GF-D8 (cell line): ENCODE measurements at places on chromosomes 7 and 10.

DNA sequence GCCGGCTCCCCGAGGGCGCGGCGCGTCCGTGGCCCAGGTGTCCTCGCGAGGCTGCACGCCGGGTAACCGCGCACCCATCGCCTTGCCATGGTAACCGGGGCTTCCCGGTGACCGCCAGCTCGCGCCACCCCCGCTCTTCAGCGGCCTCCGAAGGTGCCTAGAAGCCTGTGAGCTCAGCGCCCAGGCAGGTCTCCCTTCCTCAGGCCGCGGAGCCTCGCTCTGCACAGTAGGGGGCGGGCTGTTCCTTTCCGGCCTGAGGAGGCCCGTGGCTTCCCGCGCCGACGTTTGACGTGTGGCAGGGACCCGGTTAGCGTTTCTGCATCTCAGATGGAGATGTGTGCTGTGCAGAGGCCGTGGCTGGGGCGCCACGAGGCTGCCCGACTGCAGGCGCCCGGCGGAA lies 117.1 kb downstream of the DYNC2I1 start:
- DNase-seq, result no peak

- no peak for DNase-seq
These were observed 36.3 kb downstream of the SUFU start for GRCh38 chr10:102540023-102540422.

DNA sequence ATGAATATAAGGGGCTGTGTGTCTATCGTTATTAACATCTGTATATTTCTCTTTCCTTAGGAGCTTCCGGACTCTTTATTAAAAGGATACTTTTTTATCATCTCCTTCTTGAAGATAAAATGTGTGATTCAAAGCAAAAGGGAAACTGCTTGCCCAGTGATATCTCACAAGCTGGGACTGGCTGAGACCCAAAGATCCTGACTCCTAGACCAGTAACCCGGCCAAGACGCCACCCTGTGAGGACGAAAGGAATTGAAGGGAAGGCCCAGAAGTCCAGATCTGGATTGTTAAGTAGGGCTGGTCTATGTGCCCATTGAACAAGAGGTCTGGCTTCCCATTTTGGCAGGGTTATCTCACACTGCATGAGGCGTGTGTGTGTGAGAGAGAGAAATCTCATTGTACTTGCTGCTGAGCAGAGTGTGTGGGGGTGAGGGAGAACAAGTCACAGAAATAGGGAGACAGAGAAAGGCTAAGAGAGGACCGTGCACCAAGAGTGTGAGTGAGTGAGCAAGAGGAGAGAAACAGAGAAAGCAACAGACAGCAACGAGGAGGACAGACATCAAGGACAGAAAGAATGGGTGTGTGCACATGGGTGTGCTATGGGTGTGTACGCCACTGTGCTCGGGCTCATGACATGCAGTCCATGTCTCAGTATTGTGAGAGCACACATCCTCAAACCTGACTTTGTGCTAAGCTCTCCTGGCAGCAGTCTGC lies 75.4 kb downstream of the PLXNA4 start:
- DNase-seq, result no peak

DNA sequence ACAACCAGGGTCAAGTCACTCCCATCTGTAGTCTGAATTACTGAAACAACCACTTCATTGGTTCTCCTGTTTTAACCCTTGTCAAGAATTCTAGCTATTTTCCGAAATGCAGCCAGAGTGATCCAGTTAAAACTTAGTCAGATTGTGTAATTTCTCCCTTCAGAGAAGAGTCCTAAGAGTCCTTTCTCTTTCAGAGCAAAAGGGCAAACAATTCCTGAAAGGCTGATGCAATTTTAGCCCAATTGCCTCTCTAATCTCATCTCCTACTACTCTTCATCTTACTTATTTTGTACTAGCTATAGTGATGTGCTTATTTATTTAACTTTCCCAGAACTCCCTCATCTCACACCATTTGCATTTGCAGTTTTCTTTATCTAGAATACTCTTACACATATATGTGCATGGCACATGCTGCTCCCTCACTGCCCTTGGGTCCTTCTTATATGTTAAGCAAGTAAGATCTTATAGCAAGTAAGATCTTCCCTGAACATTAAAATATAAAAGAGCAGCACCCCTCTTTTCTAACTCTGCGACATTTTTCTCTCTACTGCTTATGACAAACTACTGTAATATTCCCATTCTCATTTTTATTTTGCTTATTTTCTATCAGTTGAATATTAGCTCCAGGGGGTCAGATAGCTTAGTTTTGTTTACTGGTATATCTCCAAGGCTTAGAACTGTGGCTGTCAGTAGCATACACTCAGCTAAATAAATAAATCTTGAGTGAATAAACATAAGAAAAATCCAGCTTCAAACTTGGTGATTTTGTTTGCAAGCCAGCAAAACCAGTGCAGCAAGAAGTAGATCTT lies 44.6 kb downstream of the HGF start:
- DNase-seq, result no peak

- peak; percentile 50 for DNase-seq
These were observed 287.5 kb upstream of the KLF14 start for GRCh38 chr7:131021460-131021859.

DNA sequence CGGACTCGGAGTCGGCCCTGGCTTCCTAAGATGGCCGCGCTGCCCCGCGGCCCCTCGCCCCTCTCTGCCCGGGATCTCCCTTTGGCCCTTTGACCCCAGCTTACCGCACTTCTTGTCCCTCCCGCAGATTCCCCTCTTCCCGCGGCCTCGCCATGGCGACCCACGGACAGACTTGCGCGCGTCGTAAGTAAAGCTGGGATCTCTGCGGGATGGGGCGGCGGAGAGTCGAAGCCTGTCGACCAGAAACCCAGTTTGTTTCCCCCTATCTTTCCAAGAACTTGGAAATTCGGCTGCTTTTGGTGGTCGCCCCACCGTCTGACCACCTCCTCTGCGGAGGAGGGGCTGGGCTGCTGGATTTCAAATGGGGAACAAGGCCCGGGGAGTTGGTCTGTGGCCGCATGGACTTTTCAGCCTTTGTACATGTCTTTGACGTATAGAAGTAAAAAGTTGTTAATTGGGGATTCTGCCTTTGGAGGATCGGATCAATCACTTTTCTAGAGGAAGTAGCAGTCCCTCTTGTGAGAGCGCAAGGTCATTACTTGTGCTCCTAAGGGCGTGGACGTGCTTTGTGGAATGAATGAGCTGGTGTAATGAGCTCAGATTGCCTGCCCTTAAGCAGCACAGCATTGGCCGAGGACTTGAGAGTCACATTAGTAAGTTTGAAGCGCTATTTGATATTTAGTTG lies 553 bp downstream of the VDAC2 start:
- DNase-seq, result no peak

- no peak for DNase-seq
These were observed 340.2 kb upstream of the CELF2 start for GRCh38 chr10:10677479-10677878.

DNA sequence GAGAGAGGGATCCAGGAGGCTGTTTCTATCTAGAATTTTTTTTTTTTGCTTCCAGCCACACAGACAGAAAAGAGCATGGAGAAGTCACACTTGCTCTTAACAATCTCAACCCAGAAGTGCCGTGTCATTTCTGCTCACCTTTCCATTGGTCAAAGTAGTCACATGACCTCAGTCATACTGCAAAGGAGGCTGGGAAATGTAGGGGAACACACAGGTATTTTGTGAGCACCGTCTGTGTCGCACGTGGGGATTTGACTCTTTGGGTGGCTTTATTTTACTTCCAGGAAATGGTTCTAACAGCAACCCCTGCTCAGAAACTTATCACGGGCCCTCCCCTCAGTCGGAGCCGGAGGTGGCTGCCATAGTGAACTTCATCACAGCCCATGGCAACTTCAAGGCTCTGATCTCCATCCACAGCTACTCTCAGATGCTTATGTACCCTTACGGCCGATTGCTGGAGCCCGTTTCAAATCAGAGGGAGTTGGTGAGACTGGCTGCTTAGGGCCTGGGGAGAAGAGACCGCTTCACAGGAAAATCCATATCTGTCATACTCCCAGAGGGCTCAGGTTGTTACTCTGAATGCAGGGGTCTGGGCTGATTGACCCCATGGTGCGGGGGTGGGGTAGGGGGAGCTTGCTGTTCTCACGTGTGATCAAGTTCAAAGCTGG lies 13.1 kb upstream of the CPA1 start:
- DNase-seq, result no peak

- DNase-seq, result no peak
These were observed 650.9 kb upstream of the GALNT17 start for GRCh38 chr7:70480927-70481569.

GRCh38 chr7:54015251-54015650 lies 526.9 kb upstream of the VSTM2A start:
- no peak for DNase-seq

- DNase-seq, result no peak
These were observed 199.5 kb upstream of the PPP2R2D start for GRCh38 chr10:131701131-131701947.

GRCh38 chr10:90218846-90219245 lies 517.5 kb downstream of the KIF20B start:
- DNase-seq, result no peak

GRCh38 chr7:94907026-94907810 lies at the start of gene PPP1R9A:
Gene PPP1R9A, plus strand, starts transcription at chr7:94907594. Its CDS starts 2,520 bp downstream, at chr7:94910114.
- DNase-seq, result no peak

DNA sequence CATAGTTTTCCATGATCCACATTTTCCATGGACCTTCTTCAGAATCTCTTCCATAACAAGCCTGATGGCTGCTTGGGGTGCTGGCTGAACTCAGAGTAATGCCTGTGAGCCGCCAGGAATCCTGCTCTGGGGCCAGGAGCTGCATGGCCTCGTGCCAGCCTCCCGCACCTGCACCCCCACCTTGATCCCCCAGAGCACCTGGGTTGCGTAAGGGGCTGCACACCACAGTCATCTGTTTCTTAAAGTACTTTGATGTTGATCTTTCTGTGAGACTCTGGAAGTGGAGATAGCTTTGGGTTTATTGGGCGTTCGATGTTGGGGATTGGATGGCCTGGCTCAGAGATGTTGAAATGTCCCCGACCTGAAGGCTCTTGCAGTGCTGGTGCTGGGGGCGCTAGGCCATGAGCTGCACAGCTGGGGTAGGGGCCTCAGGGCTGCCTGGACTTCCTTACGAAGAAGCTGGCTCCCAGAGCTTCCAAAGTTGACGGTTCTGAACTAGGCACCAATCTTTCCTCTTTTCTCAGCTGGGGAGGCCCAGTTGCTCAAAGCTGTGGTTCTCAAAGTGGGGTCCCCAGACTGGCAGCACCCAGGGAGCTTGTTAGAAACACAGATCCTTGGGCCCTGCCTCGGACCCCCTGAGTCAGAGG lies 534.0 kb downstream of the DNAJB6 start:
- no peak for DNase-seq

DNA sequence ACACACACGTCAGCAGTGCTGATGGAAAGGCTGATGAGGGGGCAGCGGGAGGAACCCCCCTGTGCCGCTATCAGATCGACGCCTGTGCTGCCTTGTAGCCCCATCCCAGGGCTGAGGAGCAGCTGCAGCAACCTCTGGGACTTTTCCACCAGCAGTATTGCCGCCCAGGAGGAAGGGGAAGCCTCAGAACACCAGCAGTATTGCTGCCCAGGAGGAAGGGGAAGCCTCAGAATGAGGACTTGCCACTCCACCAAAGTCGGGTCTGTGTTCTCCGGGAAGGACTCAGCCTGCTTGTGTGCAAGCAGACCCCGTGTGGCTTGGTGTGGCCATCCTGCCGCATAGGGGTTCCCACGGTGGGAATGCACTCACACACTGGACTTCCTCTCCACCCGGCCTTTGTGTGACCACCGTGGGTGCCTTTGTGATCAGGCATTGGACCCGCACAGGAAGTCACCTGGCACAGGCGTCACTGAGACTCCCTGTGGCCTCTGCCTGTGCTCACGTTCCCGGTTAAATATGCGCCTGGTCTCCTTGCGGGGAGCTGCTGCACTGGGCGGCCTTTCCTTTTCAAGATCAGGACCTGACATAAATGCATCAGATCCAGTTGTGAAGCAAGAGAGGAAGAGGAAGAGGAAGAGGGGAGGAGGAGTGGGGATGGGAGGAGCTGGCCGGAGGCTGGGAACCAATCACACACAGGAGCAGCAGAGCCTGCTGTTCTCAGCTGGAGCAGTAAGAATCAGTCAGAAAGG lies 248.5 kb downstream of the DNAJB6 start:
- peak; percentile 88 for DNase-seq

- no peak for DNase-seq
These were observed 231.8 kb downstream of the PTEN start for GRCh38 chr10:88095223-88095721.

GRCh38 chr7:51220226-51220625 lies 96.4 kb downstream of the COBL start:
- no peak for DNase-seq

DNA sequence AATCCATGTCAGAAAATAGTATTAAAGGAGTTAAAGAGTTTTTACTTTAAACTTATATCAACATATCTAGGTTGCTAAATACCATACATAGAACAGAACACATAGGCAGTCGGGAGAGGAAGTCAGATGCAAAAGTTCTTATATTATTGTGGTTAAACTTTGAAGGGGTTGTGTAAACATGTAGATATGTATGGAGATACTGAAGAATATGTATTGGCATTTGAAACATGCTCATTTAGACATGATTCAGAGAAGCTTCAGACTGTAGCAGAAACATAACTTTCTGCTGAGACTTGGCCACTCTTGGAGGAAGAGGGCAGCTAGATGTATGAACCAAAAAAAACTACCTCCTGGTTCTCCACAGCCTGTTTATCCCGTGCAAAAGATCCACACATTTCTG lies 103.5 kb upstream of the FERD3L start:
- DNase-seq, result no peak

DNA sequence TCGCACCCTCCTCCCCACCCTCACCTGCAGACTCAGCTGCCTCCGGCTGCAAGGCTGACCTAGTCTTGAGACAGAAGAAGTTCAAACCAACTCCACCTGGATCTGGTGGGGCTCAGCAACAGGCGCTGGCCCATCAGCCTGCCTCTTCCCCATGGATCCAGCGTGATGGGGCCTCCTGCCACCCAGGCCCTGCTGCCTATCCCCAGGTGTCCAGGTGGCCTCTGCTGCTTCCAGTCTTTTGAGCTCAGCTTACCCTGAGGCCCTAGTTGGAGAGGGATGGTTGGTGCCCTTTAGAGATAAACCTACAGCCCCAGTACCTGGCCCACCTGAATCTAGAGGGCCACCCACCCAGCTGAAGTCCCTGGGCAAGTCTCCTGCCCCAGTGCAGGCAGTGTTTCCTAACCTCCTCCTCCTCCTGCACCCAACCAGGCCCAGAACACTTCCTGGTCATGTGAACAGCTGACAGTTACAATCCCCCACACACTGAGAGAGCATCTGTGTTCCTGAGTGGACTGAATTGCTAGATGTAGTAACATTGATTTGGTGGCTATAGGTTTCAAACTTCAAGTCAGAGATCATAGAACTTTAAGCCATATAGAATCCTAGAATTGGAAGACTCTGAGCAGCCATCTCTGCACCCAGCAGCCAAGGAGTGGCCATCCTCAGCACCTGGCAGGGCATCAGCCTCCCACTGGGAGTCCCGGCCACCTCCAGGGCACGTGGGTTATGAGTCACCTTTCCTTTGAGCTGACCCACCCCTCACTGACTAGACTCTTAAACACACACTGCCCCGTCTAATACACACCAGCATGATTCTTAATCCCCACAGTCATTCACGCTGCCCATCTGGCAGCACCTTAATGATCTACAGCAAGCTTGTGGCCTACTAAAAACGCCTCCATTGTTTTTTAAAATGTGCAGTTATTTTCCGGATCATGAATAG lies 51.9 kb downstream of the ALOX5 start:
- peak; percentile 43 for DNase-seq

GRCh38 chr7:96599288-96599936 lies 110.2 kb downstream of the SEM1 start:
- no peak for DNase-seq

GRCh38 chr7:7821517-7821916 lies 103.1 kb upstream of the RPA3 start:
- DNase-seq, result no peak
